SHP77 (cell line): ENCODE measurements at places on chromosomes 1 and 21.

DNA sequence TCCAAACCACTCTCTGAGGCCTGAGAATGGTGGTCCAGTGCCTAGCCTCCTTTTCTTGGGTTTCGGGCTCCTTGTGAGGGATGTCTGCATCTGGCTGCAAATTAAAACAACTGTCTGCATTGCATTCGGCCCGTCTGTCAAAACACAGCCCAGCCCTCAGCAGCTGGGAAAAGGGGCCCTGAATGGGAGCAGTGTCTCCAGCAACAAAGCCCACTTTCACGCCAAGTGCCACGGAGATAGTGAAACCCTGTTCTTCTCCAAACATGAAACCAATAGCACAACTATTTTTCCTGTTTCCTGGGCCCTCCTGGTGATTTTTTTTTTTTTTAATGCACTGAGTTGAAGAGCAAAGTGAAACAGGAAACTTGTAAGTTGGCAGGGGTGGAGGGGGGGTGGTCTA lies 138.4 kb downstream of the PLXNA2 start:
- DNase-seq = no peak

DNA sequence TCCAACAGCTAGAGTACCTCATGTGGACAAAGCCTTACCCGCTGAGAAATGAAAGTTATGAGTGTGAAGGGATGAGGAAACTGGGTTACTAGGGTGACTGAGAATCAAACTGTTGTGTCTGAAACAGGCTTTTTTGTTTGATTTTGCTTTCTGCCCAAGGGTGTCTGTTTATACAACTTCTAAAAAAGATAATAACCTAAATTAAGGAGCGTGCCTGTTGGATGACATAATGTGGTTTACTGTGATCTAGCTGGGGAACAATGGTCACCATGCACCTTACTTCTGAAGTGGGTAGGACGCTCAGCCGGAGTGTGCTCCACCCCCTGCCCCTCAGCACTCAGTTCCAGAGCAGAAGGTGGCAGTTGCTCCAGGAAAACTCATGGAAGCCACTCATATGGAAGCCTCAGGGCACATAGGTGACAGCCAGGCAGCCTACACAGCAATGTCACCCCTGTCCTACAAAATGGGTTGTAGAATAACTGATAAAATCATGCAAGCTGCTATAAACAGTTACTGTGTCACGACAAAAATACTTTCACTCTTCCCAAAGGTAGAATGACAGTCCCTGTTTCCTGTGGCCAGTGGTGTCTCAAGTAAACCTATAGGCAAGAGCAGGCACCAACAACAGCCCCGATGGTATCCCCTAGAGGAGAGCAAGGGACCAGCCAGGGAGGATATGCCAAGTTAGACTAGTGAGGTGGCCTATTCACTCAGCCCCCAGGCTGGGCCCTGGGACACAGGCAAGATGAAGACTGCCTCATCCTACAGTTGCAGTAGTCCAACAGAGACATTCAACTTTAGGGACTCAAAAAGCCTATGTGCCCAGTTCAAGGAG lies 29.3 kb downstream of the SIPA1L2 start:
- no peak for DNase-seq

GRCh38 chr1:54238353-54239034 lies 38.5 kb downstream of the MRPL37 start:
- DNase-seq = no peak

GRCh38 chr1:84892705-84893618 lies at the start of gene LPAR3:
TSS of gene LPAR3 (minus strand) at chr1:84893206. CDS start at chr1:84866120, 27,086 bp downstream.
- no peak for DNase-seq

DNA sequence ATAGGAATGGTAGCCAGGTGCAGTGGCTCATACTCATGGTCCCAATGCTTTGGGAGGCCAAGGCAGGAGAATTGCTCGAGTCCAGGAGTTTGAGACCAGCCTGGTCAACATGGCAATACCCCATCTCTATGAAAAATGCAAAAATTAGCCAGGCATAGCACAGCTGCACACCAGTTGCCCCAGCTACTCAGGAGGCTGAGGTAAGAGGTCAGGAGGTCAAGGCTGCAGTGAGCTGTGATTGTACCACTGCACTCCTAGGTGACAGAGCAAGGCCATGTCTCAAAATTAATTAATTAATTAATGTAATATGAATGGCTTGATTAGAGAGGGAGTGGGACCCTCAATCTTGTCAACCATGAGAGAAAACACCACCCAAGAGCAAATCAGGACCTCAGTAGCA lies 198.7 kb upstream of the DUSP10 start:
- DNase-seq = no peak

DNA sequence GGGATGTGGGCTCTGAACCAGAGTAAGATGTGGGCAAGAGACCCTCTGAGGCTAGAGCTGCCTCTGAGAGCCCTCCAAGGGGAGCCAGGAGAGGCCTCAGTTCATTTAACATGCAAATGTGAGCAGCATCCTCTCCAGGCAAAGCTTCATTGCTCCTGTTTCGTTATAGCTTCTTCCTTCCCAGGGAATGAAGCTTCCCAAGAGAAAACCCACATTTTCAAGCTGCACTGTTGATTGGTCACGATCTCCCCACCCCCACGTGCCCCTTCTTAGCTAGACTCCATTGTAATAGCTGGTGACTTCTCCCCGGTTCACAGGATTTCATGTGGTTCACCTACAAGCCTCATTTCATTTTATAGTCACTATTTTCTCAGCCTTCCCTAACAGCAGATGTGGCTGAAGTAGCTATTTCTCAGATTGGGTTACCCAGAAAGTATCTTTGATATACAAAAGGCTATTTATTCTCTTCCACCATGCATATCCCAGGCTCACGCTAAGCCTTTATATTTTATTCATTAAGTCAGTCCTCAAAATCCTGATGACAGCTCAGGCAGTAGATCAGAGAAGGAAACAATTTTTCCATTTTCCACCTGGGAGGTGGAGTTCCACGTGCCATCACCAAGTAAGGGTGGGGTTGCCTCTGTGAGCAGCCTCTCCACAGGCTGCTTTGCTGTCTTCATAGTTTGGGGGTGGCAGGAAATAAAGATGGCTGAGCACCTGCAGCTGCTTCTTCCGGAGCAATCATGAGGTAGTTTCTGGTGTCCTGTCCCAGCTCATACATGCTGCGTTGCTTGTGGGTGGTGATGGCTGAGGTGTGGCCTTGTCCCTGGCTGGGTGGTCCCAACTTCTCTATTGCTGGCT lies 178.3 kb upstream of the RAB4A start:
- no peak for DNase-seq

DNA sequence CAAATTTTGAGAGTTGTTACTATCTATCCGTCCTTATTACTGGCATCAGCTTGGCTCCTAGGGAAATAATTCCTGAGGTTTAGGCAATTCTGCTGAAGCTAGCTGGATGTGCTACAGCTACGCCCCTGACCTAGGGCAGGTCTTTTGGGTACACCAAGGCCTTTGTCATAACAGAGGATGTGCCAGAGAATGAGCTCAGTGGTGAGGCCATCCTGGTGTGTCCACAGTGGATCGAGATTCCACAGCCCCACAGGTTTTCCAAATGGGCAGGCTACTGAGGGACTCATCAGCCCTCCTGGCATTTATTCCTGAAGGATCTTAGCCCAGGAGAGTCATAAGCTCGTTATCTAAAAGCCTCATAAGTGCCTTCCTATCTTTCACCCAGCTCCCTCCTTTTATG lies 475.2 kb upstream of the USP24 start:
- DNase-seq = no peak

GRCh38 chr21:36065497-36066036 lies 4.3 kb upstream of the CBR1 start:
- no peak for DNase-seq

DNA sequence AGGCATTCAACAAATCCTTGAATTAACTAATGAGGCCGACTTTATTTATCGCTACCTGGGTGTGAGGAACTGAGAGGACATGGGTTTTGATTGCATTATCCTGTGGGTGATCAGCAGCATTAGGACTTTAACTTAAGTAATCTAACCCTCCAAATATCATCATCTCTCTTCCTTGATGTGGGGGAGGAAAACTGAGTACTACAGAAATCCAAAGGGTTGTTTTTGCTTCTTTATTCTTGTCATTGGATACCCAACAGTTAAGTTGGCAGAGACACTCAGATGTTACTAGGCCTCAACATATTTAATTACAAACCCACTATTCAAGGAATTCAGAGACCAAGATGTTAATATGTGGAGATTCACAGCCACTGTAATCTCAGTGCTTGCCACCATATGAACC lies 97.4 kb upstream of the ST6GALNAC5 start:
- DNase-seq = no peak
